ENCODE measurements at places on chromosomes 12 and 14. TPM values are rescaled to one million over a fixed set of nuclear protein-coding genes. Genes with fewer than 3 reads are reported as not detected.
A peak's percentile ranks its signal among the peaks of the same experiment; 100 is the strongest.

DNA sequence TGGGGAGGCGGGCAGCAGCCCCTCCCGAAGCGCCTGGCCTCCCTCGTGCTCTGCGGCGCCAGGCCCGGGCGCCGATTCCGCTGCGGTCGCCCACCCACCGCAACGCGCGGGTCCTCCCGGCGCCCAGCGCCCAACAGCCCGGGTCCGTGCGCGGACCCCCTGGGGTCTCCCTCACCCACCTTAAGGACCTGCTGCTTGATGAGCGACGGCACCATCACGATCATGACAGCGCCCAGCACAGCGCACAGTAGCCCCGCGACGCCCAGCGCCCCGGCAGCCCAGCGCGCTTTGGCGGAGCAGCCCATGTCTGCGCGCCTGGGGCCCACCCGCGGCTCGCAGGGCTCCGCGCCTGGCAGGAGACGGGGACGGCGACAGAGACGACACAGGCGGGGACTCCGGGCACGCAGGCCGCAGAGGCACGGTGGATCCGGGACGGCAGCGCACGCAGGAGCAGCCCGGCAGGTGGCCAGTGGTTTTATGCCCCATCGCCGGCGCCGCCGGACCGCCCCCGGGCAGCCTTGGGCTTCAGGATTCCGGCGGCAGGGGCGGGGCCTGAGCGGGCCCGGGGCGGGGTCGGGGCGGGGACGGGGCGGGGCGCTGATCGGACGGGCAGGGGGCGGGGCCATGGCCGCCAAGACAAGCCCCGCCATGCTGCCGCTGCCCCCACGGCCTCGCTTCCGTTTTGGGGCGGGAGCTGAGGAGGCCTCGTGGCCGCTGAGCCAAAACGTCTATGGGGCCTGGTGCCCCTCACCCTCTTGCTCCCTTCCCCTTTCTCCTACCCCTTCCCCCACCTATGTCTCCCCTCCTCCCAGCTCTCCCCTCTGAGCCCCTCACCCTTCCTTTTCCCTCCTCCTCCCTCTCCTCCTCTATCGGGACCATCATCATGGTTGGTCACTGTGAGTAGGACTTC, at the start of gene SCARB1:
SCARB1 (minus strand) TSS at position 449 of the 910 bp plus-strand sequence; CDS start at position 305, 144 bp downstream.
- H3K4me1 ChIP-seq: peaks cover 24% of the 10 kb centered on the region
- H3K27ac ChIP-seq: peak within 1 kb of the TSS; percentile 44
- no peaks in the 10 kb centered on the region for H3K36me3 ChIP-seq
- H3K4me3 ChIP-seq: peak within 1 kb of the TSS; percentile 66
- no peaks in the 10 kb centered on the region for H3K27me3 ChIP-seq

GRCh38 chr12:95220190-95220589, 2.6 kb downstream of the VEZT start:
- H3K27ac ChIP-seq: 0 out of 2 replicates have a peak overlapping the region, but pooled peaks have one; percentile 21
- no peak for DNase-seq
- H3K4me3 ChIP-seq: peak overlapping the region; percentile 94
- H3K4me1 ChIP-seq: peaks cover 38% of the 10 kb centered on the region
- peaks cover 31% of the 10 kb centered on the region for H3K36me3 ChIP-seq
- H3K27me3 ChIP-seq: no peaks in the 10 kb centered on the region

GRCh38 chr14:104782086-104782807, 13.3 kb downstream of the AKT1 start:
- H3K36me3 ChIP-seq: no peaks in the 10 kb centered on the region
- no peak overlapping the region for H3K4me3 ChIP-seq
- no peaks in the 10 kb centered on the region for H3K27me3 ChIP-seq

DNA sequence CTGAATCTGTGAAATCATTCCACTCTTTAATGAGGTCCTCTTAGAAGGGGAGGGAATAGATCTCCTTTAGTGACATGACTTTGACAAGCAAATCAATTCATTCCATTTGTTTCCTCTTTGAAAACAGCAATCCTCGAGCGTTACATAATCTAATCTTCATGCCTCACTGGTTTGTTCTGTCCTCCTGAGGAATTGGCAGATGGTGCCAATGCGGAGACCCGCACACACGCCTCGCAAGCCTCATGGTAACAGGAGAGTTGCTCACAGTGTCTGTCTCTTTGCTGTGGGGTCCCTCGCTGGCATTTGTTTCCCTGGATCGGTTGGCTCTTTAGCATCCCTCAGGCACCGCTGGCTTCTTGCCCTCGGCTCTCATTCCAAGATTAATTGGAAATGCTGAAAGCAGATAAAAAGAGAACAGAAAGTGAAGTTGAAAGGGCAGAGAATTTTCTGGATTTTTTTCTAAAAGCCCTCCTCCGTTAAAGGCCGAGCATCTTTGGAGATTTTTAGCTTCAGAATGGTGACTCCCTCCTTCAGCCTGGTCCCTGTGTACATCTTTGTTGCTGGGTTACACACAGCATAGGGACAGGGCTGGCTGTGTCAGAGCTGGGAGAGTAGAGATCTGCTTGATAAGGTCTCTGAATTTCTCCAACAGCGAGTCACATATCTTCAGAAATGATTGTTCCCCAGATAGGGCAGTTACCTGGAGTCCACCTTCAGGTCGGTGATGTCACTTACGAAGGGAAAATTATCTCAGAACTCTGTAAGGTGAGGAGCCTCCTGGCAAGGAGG, 10.1 kb upstream of the CABP1 start:
- H3K36me3 ChIP-seq: no peaks in the 10 kb centered on the region
- no peaks in the 10 kb centered on the region for H3K27me3 ChIP-seq
- H3K4me3 ChIP-seq: no peak overlapping the region
- no peak for DNase-seq
- H3K27ac ChIP-seq: no peak overlapping the region

TOMM20L gene
- not detected for total RNA-seq

DNA sequence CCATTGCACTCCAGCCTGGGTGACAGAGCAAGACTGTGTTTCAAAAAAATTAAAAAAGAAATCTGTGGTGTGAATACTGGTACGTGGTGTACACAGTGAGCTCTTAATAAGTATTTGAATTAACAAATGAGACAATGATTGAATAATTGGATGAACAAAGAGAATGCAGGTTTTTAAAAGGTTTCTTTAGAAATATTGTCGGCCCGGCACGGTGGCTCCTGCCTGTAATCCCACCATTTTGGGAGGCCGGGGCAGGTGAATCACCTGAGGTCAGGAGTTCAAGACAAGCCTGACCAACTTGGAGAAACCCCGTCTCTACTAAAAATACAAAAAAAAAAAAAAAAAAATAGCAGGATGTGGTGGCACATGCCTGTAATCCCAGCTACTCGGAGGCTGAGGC, 6.6 kb downstream of the HIF1A start:
- DNase-seq: no peak
- H3K4me3 ChIP-seq: 0 out of 2 replicates have a peak overlapping the region, but pooled peaks have one; percentile 16
- no peaks in the 10 kb centered on the region for H3K27me3 ChIP-seq
- peaks cover 43% of the 10 kb centered on the region for H3K36me3 ChIP-seq

DNA sequence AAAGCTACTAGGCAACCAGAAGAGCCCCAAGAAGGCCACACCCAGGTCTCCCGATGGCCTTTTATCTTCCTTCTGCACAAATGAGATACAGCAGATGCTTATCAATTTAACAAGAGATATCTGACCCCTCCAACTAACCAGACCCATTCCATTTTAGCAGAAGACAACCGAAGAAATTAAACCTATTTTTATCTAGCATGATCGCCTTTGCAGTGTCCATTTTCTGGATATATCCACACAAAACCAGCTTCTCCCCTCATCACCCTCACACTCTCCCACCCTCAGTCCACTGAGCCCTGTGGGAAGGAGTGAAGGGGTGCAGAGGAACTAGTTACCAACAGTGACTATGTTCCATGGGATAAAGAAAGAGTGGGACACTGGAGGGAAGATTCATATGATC, 20.9 kb upstream of the DHRS4 start:
- no peak overlapping the region for H3K4me3 ChIP-seq
- H3K4me1 ChIP-seq: no peaks in the 10 kb centered on the region
- no peaks in the 10 kb centered on the region for H3K36me3 ChIP-seq
- H3K27me3 ChIP-seq: no peaks in the 10 kb centered on the region

DNA sequence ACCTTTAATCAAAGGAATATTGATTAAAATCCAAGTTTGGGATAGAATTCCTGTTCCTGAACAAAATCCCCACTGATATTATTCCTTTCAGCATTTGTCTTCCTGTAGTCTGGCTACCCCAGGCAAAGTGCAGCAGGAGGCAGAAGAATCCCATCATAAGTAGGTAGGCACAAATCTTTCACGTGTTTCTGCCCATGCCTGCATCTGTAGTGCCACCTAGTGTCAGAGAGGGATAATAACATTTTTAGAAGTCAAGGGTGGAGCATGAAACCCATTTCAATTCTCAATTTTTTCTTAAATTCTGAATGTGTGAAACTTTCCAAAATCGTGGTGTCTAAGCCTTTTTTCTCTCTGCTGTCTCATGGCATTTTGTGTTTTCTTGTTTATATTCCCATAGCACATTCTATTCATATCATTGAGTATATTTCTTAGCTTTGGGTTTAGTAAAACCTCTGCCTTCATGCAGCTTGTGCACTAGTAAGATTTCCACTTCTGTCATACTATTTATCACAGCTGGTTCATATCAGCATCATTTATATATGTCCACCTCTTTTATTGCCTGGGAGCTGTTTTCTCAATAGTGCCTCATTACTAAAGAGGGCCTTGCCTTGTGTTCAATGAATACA, 47.8 kb upstream of the RERG start:
- 0 out of 2 replicates have a peak, but pooled peaks cover 2% of the 10 kb centered on the region for H3K4me1 ChIP-seq
- H3K27me3 ChIP-seq: no peaks in the 10 kb centered on the region
- H3K4me3 ChIP-seq: no peak overlapping the region
- H3K27ac ChIP-seq: no peak overlapping the region
- DNase-seq: peak; percentile 63
- H3K36me3 ChIP-seq: no peaks in the 10 kb centered on the region

DNA sequence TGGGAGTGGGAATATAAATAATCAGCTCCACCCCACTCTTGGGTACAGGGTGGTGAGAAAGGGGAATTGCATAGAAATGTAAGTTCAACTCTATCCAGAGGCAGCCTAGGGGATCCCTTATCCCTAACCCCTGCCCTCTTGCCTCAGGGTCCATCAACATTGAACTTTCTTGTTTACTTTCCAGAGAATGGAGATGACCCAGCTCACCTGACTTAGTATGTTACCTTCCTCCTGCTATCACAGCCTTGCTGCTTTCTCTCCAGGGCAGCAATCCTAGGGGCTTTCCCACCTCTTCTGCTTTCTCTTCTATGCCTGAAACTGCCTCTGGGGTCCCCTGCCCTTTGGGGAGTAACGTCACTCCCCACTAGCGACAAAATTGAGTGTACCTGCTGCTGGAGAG, 2.7 kb downstream of the LRP1 start:
- H3K27me3 ChIP-seq: no peaks in the 10 kb centered on the region
- H3K36me3 ChIP-seq: no peaks in the 10 kb centered on the region
- no peak overlapping the region for H3K27ac ChIP-seq

DNA sequence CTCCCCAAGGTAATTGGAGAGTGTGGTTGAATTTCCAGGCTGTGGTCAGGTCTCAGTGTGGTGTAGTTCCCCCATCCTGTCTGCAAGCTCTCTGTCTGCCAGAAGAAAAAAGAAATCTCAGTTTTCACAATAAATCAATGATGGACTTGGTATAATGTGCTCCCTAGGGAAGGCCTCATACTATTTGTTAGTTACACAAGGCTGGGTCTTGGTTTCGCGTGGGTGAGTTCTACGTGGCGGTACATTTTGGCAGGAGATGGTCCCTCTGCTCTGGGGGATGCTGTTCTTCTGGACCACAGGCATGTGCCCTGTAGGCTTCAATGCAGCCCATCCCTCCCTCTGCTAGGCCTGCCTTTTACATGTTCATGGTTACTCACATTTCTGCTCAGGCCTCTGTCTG, 206.4 kb upstream of the PELI2 start:
- no peak overlapping the region for H3K27ac ChIP-seq
- H3K36me3 ChIP-seq: no peaks in the 10 kb centered on the region
- 0 out of 2 replicates have a peak, but pooled peaks cover 5% of the 10 kb centered on the region for H3K27me3 ChIP-seq

DNA sequence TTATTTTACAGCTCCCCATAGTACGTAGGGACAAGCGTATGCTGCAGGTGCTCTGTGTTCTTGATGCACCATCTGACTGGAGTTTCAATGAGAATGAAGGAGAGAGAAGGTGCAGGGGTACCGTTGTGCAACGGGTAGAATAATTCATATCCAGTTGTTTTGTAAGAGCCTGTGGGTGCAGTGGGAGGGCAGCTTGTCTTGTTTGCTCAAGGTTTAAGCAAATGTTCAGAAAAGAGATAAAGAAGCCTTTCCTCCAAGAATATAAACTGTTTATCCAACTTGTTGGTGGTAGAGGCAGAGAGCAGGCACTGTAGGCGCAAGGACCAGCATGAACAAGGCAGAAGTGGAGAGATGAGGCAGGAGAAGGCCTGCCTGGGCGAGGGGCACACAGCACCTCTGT, 64.2 kb downstream of the ADCK1 start:
- no peaks in the 10 kb centered on the region for H3K27me3 ChIP-seq
- H3K36me3 ChIP-seq: no peaks in the 10 kb centered on the region
- H3K4me3 ChIP-seq: no peak overlapping the region
- no peak overlapping the region for H3K27ac ChIP-seq
- DNase-seq: no peak
- no peaks in the 10 kb centered on the region for H3K4me1 ChIP-seq

DNA sequence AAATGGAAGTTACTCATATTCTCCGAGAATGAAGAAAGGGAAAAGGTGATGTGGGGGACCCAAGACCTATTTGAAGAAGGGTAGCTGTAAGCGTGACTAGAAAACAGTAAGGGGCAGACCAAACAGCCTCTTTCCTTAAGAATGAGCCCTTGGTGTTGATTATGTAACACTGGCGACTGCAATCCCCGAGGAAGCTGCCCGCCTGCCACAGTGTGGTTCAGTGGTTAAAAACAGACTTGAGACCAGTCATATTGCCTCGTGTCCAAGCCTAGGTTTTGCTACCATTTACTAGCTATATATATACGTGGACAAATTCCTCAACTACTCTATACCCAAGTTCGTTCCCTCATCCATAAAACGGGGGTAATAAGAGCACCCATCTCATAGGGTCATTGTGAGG, 49.1 kb downstream of the SSPN start:
- H3K27me3 ChIP-seq: no peaks in the 10 kb centered on the region
- H3K36me3 ChIP-seq: peaks cover 4% of the 10 kb centered on the region
- H3K27ac ChIP-seq: peak overlapping the region; percentile 96

OR11H7 gene
- not detected for total RNA-seq

ZBTB1 gene
- total RNA-seq: 57.2 TPM

DNA sequence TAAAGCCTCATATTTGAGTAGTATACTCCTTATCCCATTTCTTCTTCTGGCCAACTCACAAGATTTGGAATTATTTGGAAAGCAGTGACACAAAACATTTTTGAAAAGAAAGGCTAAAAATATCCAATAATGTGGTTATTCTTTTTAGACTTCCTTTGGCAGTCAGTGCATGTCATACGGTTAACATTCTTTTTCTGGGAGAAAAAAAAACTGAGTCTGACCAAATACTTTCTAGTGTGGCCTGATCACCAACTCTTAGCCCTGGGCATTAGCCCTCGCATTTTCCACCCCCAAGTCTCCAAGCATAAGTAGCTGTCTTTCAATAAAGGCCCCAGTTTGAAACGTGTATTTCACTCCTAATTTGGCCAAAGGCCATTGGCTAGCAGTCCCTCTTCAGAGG, 5.9 kb downstream of the RASSF3 start:
- DNase-seq: no peak
- no peak overlapping the region for H3K27ac ChIP-seq
- peaks cover 33% of the 10 kb centered on the region for H3K4me1 ChIP-seq
- H3K36me3 ChIP-seq: no peaks in the 10 kb centered on the region
- no peaks in the 10 kb centered on the region for H3K27me3 ChIP-seq
- H3K4me3 ChIP-seq: no peak overlapping the region

GRCh38 chr12:76374386-76375020, 26.3 kb upstream of the BBS10 start:
- no peaks in the 10 kb centered on the region for H3K27me3 ChIP-seq
- H3K4me3 ChIP-seq: no peak overlapping the region
- no peak for DNase-seq
- peaks cover 6% of the 10 kb centered on the region for H3K36me3 ChIP-seq
- no peaks in the 10 kb centered on the region for H3K4me1 ChIP-seq

All from PC-9 (cell line).